ENCODE measurements at places on chromosomes 4 and X. TPM values are rescaled to one million over a fixed set of nuclear protein-coding genes. Genes with fewer than 3 reads are reported as not detected.

- peaks cover 32% of the 10 kb centered on the region for H3K4me1 ChIP-seq
- DNase-seq, result no peak
- peaks cover 71% of the 10 kb centered on the region for H3K27me3 ChIP-seq
- H3K27ac ChIP-seq, result no peak within 1 kb of the TSS
- H3K4me3 ChIP-seq, result peak within 1 kb of the TSS; percentile 80
- H3K36me3 ChIP-seq, result no peaks in the 10 kb centered on the region
Observed at GRCh38 chr4:80266253-80266901, at the start of gene FGF5. Gene FGF5 (plus strand): TSS chr4:80266664. CDS start chr4:80266825, 161 bp downstream.

GRCh38 chrX:20418379-20419150 is 151.9 kb upstream of the RPS6KA3 start:
- no peaks in the 10 kb centered on the region for H3K36me3 ChIP-seq
- peak overlapping the region; percentile 95 for H3K27ac ChIP-seq
- peak overlapping the region; percentile 63 for H3K4me3 ChIP-seq
- H3K4me1 ChIP-seq, result peaks cover 62% of the 10 kb centered on the region
- DNase-seq, result no peak

DNA sequence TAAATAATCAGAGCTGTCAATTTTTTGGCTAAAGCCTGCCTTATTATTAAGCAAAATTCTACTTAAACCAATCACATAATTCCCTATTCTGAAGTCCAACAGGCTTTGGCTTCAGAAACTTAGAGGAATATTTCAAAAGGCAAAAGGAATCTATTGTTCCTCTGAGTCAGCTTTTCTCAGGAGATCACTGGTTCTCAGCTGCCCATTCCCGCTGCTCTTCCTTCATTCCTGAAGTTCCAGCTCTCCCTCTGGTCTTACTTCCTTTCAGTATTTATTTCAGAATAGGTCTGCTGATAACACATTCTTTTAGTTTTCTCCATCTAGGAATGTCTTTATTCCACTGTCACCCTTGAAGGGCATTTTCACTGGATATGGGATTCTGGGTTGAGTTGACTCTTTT is 133.7 kb downstream of the SOWAHB start:
- no peak for DNase-seq
- H3K36me3 ChIP-seq, result no peaks in the 10 kb centered on the region
- H3K4me1 ChIP-seq, result no peaks in the 10 kb centered on the region
- no peak overlapping the region for H3K27ac ChIP-seq

GRCh38 chrX:70479922-70480659 is 35.5 kb downstream of the DLG3 start:
- no peak overlapping the region for H3K4me3 ChIP-seq
- no peak for DNase-seq
- H3K27ac ChIP-seq, result no peak overlapping the region
- H3K4me1 ChIP-seq, result no peaks in the 10 kb centered on the region
- peaks cover 5% of the 10 kb centered on the region for H3K36me3 ChIP-seq
- no peaks in the 10 kb centered on the region for H3K27me3 ChIP-seq

The FATE1 gene
- not detected for total RNA-seq

The NKX3-2 gene
- total RNA-seq, result not detected

Data from naive thymus-derived CD8-positive, alpha-beta T cell (primary cell).